ENCODE measurements at places on chromosomes 11 and 22.

- no peak for DNase-seq
Measured at GRCh38 chr22:23511627-23512347, 68.3 kb downstream of the IGLL1 start.

GRCh38 chr11:28223994-28224393 is 115.8 kb downstream of the METTL15 start:
- no peak for DNase-seq

DNA sequence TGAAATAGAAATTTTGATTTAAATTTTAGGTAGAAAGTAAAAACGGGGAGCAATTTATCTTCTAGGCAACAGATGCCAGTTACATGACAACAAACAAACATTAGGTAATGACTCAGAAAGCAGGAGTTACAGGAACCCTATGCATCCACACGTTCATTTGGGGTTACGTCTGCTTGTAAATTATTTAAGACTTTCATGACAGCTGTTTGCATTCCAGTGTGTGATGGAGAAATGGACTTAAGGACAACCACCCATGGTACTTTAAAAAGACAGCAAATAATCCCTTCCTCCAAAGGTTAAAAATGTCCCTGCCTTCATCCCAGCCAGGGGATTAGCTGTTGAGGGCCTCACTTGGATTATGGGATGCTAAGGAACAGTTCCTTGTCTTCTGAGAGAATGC is 11.8 kb downstream of the E2F8 start:
- no peak for DNase-seq

GRCh38 chr11:130171534-130171933 is 12.0 kb downstream of the ST14 start:
- no peak for DNase-seq

DNA sequence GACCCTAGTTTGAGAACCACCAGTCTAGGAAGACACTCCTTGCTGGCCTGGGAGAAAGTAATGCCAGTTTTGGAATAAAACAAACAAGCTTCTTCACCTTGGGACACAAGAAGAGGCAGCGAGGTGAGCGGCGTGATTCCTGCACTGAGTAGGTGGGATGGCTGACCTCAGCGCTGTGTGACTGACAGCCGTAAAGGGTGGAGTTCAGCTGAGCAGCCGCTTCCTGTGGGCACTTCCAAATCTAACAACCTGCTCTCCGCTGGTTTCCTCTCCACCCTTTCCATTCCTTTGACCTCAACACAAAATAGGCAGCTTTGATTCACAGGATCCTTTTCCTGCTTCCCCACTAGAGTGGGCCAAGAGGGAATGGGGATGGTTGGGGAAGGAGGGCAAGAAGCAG is 45.8 kb downstream of the PC start:
- no peak for DNase-seq

- no peak for DNase-seq
Measured at GRCh38 chr11:62579252-62579651, 5.6 kb upstream of the EEF1G start.

- no peak for DNase-seq
Measured at GRCh38 chr11:60718524-60719316, 5.8 kb upstream of the MS4A18 start.

DNA sequence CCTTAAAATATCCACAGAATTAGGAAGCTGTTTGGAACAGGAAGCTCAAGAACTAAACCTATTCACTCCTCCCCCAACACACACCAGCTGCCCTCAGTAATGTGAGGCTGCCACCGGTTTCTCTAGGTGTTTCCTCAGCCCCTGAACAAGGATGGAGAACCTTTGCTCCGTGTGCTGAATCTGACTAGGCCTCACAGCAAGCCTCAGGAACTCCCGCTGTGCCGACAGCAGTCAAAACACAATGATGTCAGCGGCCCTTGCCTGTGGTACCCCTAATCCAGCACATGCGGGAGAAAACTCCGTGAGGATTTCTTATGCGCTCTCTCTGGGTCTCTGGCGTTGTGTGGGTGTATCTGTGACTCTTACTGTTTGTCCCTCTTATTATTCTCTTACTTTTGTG is 153.3 kb downstream of the EFCAB6 start:
- no peak for DNase-seq

- DNase-seq, result no peak
Measured at GRCh38 chr11:126346586-126346940, 8.9 kb upstream of the ST3GAL4 start.

- no peak for DNase-seq
Measured at GRCh38 chr11:121478895-121479697, 26.3 kb upstream of the SORL1-AS1 start.

DNA sequence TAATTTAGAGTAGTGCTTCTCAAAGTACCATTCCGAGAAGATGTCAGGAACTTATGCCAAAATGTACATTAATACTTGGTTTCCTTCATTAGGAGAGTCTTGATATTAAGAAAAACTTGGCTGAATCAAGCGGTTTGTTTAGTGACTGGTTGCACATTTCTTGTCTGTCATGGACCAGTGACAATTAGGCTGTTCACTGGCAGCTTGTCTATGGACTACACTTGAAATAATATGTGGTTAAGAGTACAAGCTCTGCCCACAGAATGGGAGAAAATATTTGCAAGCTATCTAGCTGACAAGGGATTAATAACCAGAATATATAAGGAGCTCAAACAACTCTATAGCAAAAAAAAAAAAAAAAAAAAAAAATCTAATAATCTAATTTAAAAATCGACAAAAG is 24.6 kb downstream of the COA4 start:
- no peak for DNase-seq

DNA sequence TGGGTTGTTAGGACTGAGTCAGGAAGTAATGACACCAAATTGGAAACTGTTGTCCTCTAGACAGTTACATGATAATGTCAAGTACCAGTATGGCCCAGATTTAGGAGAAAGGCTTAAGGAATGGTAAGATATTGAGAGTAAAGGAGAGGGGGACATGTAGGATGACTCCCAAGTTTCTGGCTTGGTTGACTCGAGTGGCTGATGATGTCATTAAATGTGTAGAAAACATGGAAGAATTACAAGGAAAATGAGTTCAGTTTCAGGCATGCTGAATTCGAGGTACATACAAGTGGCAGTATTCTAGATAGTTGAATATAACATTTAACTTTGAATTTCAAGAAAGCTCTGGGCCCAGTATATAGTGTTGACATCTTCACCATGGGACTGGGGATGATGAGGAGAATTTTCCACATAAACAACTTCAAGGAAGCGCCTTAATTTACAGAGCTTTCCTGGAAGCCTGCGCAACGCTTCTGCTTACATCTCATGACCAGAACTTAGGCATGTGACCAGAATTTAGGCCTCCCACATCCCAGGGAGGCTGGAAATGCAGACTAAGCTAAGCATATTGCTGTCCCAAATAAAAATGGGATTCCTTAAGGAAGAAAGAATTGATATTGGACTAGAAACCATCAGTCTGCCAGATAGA is 3.8 kb downstream of the CFAP300 start:
- DNase-seq, result no peak

GRCh38 chr11:114196997-114197703 is 99.0 kb upstream of the NNMT start:
- no peak for DNase-seq

DNA sequence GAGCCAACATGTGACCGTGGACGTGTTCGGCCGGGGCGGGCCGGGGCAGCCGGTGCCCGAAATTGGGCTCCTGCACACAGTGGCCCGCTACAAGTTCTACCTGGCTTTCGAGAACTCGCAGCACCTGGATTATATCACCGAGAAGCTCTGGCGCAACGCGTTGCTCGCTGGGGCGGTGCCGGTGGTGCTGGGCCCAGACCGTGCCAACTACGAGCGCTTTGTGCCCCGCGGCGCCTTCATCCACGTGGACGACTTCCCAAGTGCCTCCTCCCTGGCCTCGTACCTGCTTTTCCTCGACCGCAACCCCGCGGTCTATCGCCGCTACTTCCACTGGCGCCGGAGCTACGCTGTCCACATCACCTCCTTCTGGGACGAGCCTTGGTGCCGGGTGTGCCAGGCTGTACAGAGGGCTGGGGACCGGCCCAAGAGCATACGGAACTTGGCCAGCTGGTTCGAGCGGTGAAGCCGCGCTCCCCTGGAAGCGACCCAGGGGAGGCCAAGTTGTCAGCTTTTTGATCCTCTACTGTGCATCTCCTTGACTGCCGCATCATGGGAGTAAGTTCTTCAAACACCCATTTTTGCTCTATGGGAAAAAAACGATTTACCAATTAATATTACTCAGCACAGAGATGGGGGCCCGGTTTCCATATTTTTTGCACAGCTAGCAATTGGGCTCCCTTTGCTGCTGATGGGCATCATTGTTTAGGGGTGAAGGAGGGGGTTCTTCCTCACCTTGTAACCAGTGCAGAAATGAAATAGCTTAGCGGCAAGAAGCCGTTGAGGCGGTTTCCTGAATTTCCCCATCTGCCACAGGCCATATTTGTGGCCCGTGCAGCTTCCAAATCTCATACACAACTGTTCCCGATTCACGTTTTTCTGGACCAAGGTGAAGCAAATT is 1.8 kb downstream of the FUT4 start:
- DNase-seq, result no peak

- no peak for DNase-seq
Measured at GRCh38 chr22:23549198-23549595, 30.9 kb downstream of the IGLL1 start.

DNA sequence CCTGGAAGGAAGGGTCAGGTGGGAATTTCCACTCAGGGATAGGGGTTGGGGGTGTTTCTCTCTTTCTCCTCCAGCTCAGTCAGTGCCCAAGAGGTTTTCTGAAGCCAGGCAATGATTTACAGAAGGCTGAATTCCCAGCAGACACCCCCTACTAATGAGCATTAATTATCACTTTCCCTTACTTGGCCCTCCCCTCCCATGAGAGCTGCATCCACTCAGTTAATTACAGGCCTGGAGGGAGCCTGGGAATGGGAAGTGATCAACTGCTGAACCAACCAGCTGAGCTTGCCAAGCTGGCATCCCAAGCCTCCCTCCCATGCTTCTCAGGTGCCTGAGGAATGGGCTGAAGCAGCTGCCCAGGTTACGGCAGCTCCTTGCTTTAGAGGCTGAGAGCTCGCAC is 992 bp downstream of the LGALS12 start:
- DNase-seq, result no peak

GRCh38 chr11:33935005-33935404 is 43.1 kb upstream of the LMO2 start:
- no peak for DNase-seq

DNA sequence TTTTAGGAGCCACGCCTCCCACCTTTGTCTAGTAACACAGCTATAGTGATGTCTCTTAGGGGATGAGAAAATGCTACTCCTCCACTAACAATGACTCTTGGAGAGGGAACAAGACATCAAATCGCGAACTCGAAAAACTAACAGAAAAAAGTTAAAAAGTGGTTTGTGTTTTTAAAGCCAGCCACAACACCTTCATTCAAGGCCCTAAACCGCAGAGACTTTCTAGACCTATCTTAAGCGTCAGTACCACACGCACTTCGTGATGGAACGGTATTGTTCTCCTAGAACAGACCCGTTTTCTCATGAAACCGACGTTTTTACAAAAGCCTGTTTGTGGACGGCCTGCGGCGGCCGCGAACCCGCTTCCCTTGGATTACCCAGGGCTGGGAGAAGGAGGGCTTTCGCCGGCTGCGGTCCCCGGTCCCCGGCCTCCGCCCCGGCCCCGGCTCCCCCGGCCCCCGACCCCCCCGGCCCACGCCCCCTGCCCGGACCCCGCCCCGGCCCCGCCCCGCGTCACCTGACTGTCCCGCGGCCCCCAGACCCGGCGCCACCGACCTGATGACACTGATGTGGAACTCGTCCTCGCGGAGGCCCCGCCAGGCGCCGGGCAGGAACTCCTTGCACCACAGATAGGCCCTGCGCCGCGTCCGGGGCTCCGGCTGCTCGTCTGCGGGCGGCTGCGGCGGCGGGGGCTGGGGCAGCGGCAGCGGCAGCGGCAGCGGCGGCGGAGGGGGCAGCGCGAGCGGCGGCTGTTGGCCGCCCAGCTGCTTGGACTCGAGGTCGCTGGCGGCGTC is 718 bp downstream of the CHKA start:
- DNase-seq, result peak; percentile 24

- no peak for DNase-seq
Measured at GRCh38 chr22:28112548-28113043, 193.5 kb upstream of the PITPNB start.

- DNase-seq, result no peak
Measured at GRCh38 chr11:91946397-91946951, 278.1 kb upstream of the FAT3 start.

DNA sequence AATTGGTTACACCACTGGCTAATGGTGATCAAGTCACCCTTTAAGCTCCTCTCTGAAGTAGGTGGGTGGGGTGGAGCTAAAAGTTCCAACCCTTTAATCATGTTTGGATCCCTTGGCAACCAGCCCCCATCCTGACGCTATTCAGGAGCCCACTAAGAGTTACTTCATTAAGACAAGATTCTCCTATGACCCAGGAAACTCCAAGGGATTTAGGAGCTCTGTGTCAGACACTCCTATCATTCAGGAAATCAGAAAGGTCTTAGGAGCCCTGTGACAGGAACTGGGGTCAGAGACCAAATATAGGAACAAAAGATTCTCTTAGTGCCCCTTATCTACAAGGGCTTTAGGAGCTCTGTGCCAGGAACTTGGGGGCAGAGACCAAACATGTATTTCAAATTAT is 141.3 kb downstream of the ATG16L2 start:
- no peak for DNase-seq

DNA sequence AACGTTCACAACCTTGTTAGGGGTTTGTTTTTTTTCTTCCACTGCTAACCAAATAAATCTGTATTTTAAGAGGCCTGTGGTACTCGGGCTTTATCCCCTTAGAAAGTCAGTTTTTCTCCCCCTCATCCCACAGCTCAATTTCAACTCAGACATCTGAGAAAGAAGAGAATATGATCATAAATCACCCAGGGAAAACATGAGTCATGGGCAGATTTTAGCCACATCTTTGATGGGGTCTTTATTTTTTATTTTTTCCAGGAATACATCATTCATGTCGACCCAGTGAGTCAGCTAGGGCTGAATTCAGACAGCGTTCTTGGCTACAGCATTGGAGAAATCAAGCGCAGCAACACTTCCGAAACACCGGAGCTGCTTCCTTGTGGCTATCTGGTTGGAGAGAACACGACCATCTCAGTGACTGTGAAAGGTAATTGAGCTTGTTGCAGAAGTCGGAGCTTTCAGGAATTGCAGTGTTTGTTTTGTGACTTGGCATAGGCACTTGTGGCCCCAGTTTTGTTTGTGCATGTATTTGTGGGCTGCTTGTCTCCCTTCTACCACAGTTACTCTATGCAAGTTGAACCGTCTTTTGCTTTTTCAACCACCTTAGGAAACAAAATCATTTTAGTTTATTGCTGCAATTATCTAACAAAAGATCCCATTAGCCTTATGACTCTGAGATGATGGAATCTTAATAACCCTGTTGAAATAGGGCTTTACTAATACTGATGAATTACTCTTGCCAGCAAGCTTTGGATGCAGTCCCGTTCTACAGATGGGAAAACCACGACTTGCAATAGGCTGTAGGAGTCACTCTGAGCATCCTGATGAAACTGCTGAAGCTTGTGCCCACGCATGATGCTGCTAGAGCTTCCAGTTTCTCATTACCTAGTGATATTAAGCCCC is 62.7 kb downstream of the DBX1 start:
- DNase-seq, result no peak

GRCh38 chr22:46580940-46581537 is 39.1 kb upstream of the GRAMD4 start:
- no peak for DNase-seq

GRCh38 chr11:7353100-7353499 is 101.4 kb downstream of the SYT9 start:
- no peak for DNase-seq

All from stimulated activated CD4-positive, alpha-beta T cell treated with anti-CD3 and anti-CD28 coated beads, Interleukin-15, amount 100 ng/mL, for 1 hour (primary cell).